HepG2 (cell line): ENCODE measurements at places on chromosomes 12 and 14. TPM values are rescaled to one million over a fixed set of nuclear protein-coding genes. Genes with fewer than 3 reads are reported as not detected.

DNA sequence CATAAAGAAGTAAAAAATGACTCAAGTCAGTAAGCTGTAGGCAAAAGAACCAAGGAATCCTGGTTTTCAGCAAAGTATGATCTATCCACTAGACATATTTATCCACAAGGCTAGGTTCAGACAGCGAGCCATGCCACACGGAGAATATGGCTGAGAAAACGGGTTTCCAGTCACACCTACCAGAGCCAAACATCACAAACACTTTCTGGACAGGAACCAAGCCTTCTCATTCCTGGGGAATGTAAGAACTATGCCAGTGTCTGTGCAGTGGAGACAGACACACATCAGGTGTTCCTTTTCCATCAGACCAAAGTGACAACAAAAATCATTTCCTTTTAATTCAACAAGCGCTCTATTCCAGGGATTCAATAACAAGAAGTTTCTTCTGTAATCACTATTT is 41.1 kb downstream of the AREL1 start:
- H3K36me3 ChIP-seq: peaks cover 17% of the 10 kb centered on the region
- H3K4me3 ChIP-seq: no peak overlapping the region
- no peak overlapping the region for H3K27ac ChIP-seq
- no peaks in the 10 kb centered on the region for H3K27me3 ChIP-seq
- DNase-seq: no peak

DNA sequence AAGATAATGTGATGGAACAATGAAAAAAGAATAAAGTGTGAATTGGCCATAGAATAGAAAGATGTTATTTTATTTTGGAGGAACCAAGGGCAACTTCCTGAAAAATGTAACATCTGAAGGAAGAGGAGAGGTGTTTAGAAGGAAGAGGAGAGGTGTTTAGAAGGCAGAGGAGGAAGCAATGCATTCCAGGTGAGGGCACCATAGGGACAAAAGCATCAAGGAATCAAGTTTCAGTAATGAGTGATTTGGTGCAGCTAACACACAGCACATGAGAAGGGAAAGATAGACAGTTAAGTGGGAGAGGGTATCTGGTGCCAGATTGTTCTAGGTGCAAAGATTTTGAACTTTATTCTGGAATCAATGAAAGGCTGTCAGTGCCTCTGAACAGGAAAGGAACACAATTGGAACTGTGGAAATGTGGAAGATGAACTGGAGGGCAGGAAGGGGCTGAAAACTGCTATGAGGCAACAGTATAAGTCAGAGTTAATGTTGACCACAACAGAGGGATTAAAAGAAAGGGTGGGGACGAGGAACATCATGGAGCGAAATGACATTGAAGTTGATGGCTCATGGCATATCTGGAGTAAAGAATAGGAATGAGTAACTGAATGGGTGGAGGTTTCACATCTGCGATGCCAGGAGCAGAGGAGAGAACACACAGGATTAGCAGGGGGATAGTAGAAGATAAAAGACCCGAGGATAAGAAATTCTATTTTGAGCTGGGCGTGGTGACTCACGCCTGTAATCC is 326.6 kb downstream of the LRIG3 start:
- H3K27me3 ChIP-seq: no peaks in the 10 kb centered on the region
- H3K36me3 ChIP-seq: no peaks in the 10 kb centered on the region
- no peaks in the 10 kb centered on the region for H3K4me1 ChIP-seq
- no peak for DNase-seq
- H3K4me3 ChIP-seq: no peak overlapping the region
- no peak overlapping the region for H3K27ac ChIP-seq

The NTF3 gene
- not detected in 2 replicates for polyA plus RNA-seq

The MORN3 gene
- 0.98 and 1.1 TPM in 2 replicates for polyA plus RNA-seq
